ENCODE measurements at places on chromosomes 11 and 22.

DNA sequence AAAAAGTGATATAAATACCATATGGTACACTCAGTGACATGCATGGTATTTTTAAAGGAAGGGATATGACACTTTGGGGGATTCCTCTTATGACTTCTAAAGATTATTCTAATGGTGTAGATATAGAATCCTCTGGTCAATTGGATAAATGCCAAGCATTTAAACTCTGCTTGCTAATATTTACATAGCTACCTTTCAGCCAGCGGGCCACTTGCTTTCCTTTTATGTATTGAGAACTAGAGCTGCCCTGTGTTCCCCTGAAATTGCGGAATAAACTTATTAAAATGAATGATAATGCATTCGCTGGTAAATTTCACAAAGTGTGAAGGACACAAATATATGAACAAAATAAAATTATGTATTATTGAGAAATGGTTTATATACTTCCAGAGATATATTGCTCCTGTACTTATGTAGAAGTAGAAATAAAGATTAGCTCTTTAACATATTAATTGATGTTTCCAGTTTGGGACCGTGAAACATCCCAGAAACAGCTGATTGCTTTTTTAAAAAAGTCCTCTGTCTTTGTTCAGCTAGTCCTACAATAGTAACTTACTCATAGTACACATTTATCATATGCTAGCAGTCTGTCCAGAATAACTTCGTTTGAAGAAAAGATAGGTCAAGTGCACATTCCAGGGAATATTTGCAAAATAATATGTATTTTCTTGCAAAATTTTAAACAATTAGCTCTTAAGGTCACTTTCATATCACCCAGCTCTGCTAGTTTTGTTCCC lies 40.1 kb upstream of the CARD18 start:
- no peak for DNase-seq

- DNase-seq, result no peak
Measured at GRCh38 chr11:15048616-15049015, 24.8 kb upstream of the CALCB start.

DNA sequence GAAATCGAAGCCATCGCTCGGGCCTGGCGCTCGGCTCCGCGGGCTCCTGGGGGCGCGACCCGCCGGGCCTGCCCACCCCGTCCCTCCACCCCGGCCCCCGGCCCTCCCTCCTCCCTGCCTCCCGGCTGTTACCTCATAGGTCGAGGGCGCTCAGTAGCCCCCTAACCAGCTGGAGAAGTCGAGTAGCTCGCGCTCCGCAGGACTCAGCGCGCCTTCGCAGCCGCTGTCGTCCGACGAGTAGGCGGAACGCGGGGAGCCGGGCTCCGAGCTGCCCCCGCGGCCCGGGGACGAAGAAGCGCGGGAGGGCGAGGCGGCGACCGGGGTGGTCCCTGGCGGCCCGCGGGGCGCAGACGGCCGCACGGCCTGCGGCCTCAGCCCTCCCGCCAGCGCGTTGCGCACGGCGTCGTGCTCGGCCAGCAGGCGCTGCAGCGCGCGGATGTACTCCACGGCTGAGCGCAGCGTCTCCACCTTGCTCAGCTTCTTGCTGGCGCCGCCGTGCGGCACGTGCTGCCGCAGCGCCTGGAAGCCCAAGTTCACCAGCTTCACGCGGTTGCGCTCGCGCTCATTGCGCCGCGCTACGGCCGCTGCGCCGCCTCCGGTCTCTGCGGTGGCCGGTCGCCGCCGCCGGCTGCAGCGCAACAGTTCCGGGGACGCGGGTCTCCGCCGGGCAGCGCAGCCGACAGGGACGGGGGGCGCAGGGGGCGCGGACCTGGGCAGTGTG lies 627 bp downstream of the ASCL2 start:
- DNase-seq, result no peak

DNA sequence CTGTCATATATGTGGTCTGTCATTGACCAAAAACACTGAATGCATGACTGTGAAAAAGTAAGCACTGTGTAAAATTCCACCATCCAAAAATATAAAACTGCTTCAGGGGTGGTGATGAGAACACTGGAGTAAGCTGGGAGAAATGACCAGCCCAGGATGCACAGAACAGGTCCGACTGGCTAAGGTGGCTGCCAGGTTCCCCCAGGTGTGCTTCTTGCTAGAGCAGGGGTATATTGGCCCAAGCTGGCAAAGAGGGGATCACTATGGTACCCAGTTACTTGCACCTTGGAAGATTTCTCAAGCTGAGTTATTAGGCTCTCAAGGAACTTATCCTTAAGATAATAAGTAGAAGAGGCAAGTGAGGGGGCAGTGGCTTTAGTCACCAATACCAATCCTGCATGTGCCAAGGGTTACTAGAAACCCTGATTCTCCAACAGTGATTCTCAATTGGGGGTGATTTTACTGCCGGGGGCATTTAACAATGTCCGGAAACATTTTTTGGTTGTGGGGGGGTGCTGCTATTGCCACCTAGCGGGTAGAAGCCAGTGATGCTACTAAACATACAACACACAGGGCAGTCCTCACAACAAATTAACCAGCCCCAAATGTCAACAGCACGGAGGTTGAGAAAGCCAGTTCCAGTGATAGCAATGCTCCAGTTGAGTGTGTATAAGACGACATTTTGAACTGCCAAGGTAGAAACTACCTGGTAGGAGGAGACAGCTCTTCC lies 15.7 kb downstream of the SNU13 start:
- DNase-seq, result no peak

- DNase-seq, result peak; percentile 68
Measured at GRCh38 chr11:128157423-128158298, 429.7 kb downstream of the ETS1 start.

- no peak for DNase-seq
Measured at GRCh38 chr11:131522851-131523250, 152.4 kb downstream of the NTM start.

DNA sequence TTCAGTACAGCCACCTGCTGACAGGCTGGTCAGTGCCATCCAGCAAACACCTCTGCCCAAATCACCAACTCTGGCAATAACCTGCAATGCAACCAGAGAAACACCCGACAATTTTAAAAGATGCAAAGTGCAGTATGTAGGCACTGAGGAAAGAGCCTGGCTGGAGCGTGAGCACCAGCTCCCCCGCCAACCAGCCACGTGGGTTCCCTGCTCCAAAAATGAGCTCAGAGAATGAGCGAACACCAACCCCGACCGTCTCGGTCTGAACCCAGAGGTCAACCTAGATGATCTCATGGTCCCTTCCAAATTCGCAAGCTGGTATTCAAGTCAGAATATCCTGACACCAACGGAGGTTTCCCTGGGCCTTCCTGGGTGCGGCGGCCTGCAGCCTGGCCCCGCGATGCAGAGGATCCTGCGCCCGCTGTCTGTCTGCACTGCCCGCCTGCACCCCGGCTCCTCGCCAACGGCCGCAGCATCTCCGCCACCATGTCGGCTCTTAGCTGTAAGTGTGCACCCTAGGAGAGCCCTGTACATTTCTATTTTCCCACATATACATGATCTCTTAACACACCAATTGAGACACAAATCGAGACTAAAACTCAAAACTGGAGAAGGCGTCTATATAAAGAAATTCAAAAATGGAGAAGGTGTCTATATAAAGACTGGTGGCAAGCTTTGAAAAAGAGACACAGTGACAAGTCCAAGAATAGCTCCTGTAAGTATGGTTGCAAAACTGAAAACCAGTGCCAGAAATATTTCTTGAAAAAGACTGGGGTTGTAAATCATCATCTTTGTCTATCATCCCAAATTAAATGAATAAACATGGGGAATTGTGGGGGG lies 22.8 kb downstream of the TMEM184B start:
- DNase-seq, result no peak

DNA sequence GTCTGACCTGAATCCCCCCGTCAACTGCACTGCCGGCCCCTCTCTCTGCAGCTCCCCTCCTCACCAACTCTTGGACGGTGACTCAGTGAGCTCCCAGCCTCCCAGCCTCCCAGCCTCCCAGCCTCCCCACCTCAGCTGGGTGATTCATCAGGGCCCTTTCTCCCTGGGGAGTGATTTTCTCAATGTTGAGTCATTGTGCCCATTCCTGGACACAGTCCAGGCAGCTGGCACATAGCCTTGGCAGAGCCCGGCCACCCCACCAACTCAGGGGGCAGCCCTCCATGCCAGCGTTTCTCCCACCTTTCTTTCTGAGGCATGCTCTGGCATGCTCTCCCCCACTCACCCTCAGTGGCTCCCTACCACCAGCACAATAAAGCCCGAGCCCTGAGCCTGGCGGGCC lies 30.7 kb downstream of the PDE2A start:
- no peak for DNase-seq

- DNase-seq, result peak; percentile 89
Measured at GRCh38 chr11:125165111-125165842, 726 bp downstream of the PKNOX2 start.

- no peak for DNase-seq
Measured at GRCh38 chr22:31734512-31734911, 15.4 kb downstream of the PRR14L start.

- DNase-seq, result no peak
Measured at GRCh38 chr11:24705474-24705873, 208.6 kb downstream of the LUZP2 start.

GRCh38 chr11:114886644-114887265 lies 208.4 kb downstream of the NXPE2 start:
- DNase-seq, result no peak

DNA sequence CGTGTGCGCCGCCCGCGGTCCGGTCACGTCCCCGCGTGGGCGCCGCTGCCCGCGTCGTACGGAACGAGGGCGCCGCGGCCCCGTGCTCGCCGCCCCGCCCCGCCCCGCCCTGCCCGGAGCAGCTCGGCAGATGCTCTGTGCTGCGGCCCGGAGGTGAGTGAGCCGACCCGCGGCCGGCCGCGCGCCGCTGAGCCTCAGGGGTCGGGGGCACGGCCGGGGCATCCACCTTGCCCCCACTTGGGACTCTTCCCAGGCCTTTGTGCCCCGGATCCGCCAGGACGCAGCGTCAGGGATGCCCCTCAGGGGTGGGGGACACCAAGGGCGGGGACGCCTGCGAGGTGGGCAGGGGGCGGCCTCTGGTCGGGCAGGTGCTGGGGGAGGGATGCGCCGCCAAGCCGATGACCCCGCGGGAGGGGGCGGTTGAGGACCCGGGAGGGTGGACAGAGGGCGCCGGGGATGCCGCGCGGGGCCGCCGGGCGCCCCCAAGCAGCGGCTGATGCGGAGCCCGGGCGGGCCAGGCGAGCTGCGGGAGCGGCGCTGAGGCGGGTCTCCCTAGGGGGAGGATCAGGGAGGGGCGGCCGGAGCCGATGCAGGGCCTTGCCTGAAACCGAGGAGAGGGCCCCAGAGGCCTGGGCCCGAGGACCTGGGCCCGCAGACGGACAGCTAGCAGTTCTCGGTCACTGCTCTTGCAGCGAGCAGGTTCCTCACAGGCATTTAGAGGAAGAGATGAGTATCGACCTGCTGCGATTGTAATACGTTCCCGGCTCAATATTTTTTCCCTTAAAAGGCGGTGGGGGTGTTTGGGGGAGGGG lies at the start of gene GNAZ:
GNAZ (plus strand) TSS at position 102 of the 812 bp plus-strand sequence. CDS start 25,177 bp downstream, outside the sequence.
- DNase-seq, result peak; percentile 53

DNA sequence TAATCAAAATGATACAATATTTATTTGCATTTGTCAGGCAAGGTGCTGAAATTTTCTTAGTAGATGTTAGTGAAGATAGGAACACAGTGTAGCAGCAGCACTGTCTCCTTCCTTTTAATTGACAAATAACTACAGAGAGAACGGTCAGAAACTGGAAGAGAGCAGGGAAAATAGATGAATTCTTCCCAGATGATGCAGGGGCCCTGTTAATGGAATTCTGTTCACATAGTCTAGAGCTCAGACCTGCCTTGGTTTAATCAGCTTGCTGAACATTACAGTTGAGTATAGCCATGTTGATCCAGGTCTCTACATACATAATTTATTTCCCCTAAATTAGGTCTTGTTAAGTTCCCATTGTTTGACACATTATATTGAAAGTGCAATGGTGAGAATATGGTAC lies 127.4 kb downstream of the SLC17A6 start:
- no peak for DNase-seq

DNA sequence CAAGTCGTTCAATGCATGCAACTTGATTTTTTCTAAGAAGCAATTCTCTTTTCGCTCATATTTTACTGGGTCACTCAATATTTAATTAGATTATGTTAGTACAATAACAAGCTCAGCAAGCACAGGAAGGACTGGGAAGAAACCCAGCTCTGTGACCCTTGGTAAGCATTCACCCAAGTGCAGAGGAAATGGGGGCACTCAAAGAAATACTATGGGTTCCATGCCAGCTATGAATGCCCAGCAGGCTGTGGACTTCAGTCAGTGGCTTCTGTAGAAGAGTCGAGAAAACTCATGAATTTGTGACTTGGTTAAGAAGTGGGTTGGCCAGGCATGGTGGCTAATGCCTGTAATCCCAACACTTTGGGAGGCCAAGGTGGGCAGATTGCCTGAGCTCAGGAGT lies 123.6 kb downstream of the GALNT18 start:
- no peak for DNase-seq

- no peak for DNase-seq
Measured at GRCh38 chr11:84673753-84674152, 953.4 kb downstream of the DLG2 start.

DNA sequence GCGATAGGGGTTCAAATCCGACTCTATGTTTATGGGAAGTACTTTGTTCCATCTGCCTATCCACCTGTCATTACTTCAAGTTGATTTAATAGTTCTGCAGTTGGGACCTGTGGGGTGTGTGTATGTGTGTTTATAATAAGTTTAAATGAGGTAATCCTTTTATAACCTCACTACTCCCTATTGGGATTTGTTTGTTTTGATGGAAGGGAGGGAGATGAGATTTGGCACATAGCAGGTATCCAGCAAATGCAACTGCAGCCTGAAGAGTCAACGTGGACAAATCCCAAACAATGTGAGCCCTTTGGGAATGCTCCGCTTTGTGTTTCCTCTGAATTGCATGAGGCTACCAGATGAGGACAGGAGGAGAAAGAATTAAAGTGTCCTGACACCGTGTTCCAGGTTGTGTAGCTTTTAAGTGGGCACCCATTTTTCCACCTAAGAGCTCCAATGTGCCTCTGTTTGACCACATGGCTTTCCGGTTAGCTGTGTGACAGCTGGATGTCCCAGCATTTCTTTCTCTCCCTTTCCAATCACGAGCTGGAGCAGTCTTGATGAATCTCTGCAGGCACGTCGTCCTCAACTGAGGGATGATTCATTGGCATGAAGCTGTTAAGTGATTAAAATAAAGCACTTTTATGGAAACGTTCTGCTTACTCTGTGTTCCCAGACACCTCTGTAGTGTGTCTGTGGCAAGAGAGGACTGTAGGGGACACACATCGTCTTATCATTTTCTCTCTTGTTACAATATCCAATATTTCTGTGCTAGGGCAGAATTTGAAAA lies 610.7 kb downstream of the NTM start:
- no peak for DNase-seq

GRCh38 chr11:114942207-114942606 lies 263.9 kb downstream of the NXPE2 start:
- DNase-seq, result no peak

GRCh38 chr11:1862588-1863351 lies 9.9 kb downstream of the LSP1 start:
- no peak for DNase-seq

Data from right kidney (tissue), 9 donors.